Fibroblast of skin of abdomen (primary cell): ENCODE measurements at places on chromosomes 4 and X.

- DNase-seq: peak; percentile 84
Observed at GRCh38 chr4:39469429-39470077, 10.7 kb downstream of the LIAS start.

DNA sequence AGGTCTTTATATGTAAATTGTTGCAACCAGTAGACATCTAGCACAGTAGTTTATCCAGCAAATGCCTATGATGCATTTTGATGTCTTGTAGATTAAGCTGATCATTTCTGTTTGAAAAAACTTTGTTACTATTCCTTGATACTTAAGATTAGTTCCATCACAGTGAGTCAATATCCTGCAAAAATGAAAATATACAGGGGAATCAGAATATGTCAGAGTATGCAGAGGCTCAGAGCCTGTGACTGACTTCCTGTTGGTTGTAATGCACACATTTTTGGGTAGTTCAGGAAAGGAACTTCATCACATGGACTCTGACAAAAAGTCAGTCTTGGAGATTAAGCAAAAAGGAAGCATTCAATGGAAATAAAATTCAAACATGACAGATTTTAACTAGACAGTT, 815.5 kb downstream of the FAT4 start:
- DNase-seq: peak; percentile 17

DNA sequence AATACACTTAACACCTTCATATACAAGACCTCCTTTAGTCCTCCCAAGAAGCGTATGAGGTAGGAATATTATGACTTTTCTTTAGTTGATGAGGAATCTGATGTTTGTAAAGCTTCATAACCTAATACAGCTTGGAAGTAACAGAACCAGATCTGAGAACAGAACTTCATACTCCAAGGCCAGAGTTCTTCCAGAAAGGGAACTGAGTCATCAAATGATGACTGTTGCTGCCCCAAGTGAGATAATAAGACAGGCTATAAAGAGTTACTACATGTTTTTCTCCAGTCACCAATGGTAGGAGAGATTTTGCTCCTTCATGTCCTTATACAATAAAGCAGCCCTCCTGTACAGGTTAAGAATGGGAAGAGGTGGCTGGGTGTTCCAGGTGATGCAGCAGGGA, 74.3 kb upstream of the ANXA3 start:
- peak; percentile 39 for DNase-seq

DNA sequence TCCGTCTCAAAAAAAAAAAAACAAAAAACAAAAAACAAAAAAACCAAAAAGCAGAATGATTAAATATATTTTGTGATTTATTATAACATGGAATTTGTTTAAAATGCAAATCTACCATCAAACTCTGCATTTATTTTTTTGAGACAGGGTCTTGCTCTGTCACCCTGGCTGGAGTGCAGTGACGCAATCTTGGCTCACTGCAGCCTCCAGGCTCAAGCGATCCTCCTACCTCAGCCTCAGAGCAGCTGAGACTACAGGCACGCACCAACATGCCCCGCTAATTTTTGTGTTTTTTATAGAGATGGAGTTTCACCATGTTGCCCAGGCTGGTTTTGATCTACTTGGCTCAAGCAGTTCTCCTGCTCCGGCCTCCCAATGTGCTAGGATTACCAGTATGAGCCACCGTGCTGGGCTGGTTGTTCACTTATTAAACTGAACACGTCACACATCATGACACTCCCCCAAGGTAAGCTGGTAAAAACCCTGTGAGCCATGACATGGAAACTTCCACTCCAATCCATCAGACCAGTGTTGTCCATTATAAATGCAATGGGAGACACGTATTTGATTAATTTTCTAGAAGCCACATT, 45.7 kb downstream of the RBM47 start:
- no peak for DNase-seq

- no peak for DNase-seq
Observed at GRCh38 chr4:93982255-93982654, 153.7 kb downstream of the ATOH1 start.

DNA sequence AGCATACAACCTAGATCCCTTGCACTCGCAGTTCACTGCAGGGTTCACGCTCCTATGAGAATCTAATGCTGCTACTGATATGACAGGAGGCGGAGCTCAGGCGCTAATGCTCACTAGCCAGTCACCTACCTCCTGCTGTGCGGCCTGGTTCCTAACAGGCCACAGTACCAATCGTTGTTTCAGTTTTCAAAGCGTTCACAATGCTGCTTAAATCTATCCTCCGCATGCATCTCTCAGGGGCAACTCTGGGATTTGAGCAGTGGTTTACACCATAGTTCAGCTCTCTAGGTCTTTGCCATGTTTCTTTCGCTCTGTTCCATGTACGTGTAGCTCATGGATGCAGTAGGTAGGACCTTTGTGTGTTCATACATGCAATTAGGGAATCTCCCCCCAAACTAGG, 47.2 kb downstream of the CLOCK start:
- no peak for DNase-seq

DNA sequence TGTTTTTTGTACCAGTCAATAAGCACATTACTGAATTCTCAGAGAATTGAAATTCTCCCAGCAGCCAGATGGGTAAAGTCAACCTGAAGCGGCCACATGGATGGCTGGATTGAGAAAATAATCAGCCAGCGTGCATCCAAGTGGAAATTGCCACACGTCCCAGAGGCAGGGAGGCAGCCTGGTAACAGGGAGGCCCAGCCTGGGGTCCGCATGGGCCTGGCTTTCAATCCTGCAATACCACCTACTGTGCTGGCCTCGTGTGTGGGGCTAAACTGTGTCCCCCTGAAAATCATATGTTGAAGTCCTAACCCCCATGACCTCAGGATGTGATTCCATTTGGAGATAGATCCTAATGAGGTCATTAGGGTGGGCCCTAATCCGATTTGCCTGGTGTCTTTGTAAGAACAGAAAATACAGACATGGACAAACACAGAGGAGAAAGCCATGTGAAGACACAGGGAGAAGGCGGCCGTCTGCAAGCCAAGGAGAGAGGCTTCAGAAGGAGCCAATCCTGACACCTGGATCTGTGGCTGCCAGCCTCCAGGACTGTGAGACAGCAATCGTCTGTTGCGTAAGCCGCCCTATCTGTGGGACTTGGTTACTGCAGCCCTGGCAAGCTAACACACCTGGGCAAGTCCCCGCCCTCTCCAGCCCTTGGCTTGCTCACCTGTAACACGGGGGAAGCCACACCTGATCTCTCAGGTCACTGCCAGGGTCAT, 90.3 kb downstream of the JAKMIP1 start:
- no peak for DNase-seq

- no peak for DNase-seq
Observed at GRCh38 chrX:12790885-12791256, 341 bp upstream of the PRPS2 start.

GRCh38 chrX:101550751-101551379, 518 bp downstream of the ARMCX1 start:
- DNase-seq: peak; percentile 48

DNA sequence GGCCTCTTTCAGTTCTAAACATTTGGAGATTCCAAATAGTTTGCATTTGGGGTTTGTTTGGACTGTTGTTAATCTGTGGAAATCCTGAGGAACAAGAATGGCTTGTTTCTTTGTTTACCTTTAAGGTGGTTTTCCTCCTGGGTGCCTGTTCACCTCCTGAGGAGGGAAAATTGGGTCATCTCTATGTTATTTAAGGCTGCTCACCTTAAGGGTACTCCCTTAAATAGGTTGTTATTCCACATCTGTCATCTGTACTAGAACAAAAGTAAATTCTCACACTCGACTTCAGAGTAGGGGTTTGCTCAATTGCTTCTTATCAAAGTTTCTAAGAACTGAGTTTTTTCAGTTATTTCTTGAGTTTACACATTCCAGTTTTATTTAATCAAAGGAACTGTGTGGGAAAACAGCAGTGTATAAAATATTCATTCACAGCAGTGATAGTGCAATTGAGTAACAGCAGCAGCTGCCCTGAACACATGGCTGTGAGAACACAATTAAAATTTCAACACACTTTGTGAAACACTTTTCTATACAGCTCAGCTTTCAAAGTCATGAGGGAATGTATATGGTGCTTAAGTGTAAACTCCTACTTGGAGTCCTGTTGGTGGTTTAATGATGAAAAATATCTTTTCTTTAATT, 238.5 kb upstream of the PGRMC2 start:
- DNase-seq: peak; percentile 46

- peak; percentile 40 for DNase-seq
Observed at GRCh38 chrX:101219116-101219863, at the start of gene DRP2. TSS of gene DRP2 (plus strand) at chrX:101219786. CDS start at chrX:101231648, 11,862 bp downstream.

DNA sequence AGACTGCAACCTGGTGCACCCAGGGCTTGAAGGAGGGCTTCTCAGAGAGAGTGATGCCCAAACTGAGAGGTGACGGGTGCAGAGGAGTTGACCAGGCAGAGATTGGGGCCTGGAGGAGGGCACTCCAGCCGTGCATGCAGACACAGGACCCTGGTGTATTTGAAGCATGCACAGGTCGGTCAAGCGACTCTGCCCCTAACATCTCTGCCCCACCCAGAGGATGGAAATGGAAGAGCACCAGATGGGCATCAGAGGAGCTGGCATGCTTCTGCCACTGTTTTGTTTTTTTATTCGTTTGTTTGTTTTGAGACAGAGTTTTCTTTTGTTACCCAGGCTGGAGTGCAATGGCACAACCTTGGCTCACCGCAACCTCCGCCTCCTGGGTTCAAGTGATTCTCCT, 320.9 kb downstream of the EVC2 start:
- DNase-seq: no peak

GRCh38 chr4:101956068-101956825, 165.7 kb downstream of the BANK1 start:
- DNase-seq: no peak

GRCh38 chr4:77711469-77711868, 105.8 kb downstream of the CXCL13 start:
- no peak for DNase-seq

DNA sequence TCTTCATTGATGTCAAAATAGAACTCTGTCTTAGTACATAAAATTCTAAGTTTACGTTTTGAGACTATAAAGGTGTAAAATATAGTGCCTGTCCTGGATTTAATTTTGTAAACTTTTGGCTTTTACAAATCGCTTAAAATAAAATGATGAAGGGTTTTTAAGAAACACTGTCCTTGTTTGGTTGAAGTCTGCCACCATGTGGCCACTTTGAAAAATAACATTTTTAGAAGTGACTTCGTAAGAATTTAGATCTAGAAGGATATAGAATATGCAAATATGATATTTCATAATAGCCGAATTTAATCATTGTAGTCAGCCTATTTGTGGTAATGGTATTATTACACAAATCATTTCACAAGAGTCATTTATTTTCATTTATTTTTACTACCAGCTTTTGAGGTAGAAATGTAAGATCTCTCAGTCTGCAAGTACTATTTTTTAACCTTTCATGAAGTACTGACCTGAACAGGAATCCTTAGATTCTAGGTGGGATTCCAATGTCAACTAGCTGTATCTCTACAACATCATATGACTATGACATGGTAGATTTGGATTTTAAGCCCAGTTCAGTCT, 31.0 kb upstream of the FAT4 start:
- peak; percentile 26 for DNase-seq

DNA sequence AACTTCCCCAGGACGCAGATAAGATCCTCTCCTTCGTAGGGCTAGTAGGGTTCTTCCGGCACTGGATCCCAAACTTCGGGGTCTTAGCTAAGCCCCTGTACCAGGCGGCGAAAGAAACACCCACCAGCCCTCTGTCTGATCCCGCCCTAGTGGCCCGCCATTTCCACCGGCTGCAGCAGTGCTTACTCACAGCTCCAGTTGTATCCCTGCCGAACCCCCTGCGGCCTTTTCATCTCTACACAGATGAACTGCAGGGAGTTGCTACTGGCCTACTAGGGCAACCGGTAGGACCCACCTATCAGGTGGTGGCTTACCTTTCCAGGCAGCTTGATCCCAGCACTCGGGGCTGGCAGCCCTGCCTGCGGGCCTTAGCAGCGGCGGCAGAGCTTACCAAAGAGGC, 961.2 kb downstream of the RPA4 start:
- no peak for DNase-seq

DNA sequence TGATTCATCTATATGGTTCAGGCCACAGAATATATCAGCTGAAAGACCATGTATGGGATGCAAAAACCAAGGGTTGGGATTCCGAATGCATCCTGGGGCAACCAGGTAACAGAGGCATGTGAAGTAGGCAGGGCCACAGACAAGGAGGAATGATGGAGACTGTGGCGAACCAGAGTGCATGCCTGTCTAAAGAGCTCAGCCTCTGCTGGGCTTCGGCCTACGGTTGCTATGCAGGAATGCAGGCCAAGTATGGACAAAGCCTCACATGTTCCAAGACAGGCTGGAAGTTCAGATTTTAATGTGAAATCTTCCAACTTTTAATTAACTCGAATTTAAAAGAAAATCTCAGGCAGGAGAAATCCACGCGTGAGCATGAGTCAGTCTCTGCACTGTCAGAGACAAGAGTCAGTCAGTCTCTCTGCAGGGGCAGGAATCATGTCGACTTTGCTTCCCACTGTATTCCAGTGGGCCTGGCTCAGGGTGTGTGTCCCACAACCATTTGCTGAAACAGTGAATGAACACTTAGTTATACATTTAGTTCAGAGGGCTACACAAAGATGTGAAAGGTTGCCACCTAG, 344.4 kb downstream of the UNC5C start:
- DNase-seq: no peak

DNA sequence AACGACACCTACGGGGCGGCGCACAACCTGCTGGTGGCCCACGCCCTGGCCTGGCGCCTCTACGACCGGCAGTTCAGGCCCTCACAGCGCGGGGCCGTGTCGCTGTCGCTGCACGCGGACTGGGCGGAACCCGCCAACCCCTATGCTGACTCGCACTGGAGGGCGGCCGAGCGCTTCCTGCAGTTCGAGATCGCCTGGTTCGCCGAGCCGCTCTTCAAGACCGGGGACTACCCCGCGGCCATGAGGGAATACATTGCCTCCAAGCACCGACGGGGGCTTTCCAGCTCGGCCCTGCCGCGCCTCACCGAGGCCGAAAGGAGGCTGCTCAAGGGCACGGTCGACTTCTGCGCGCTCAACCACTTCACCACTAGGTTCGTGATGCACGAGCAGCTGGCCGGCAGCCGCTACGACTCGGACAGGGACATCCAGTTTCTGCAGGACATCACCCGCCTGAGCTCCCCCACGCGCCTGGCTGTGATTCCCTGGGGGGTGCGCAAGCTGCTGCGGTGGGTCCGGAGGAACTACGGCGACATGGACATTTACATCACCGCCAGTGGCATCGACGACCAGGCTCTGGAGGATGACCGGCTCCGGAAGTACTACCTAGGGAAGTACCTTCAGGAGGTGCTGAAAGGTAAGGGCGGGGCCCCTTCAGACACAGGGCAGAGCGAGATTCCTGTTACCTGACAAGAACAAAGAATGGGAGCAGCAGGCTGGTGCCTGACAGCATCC, 11.7 kb downstream of the RPL9 start:
- DNase-seq: peak; percentile 43

GRCh38 chr4:101972791-101973190, 182.3 kb downstream of the BANK1 start:
- DNase-seq: no peak

DNA sequence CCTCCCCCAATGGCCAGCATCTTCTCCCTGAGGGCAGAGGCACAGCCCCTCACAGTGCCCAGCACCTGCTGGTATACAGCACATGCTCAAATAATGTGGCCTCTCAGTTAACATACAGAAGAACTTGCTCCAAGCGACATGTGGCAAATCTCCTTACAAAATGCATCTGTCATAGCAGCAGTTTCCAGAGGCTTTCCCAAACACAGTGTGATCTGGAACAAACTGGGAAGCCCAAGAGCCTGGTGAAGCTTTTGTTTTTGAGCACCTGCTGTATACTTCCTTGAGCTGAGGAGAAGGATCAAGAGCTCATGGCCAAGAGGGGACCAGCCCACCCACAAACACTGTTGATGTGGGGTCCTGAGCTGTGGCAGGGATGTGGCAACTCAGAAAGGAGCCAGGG, 34.8 kb upstream of the HTRA3 start:
- DNase-seq: no peak
